NCI-H460 (cell line): ENCODE measurements at places on chromosomes 11 and 22. TPM values are rescaled to one million over a fixed set of nuclear protein-coding genes. Genes with fewer than 3 reads are reported as not detected.

Gene VPS37C
- total RNA-seq: 22.9 and 23.7 TPM in 2 replicates

DNA sequence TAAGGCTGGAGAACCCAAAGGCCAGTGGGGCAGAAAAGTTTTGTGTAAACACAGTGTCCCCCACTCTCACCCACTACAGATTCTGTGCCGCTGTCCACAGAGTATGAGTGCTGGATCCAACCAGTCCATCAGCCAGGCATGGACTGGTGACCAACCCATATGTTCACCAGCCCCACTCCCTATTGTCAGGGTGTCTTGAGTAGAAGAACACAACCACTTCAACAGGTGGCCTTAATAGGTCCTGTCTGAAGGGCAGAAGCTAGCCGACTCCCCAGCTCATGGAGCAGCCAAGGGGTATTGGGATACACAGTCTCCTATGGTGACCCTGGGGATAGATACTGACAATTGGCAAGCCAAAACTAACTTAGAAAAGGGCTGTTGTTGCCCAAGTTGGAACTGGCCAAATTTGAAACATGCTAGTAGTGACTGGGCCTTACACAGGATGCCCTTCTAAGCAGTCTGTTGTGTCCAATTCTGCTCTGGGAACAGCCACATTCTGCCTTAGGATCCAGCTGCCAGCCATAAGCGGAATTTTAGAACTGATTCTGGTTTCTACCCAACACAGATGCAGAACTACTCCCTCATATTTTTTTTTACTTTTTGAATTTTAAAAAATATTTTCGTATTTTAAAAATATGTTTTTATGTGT is 19.8 kb upstream of the PGM2L1 start:
- DNase-seq: no peak

DNA sequence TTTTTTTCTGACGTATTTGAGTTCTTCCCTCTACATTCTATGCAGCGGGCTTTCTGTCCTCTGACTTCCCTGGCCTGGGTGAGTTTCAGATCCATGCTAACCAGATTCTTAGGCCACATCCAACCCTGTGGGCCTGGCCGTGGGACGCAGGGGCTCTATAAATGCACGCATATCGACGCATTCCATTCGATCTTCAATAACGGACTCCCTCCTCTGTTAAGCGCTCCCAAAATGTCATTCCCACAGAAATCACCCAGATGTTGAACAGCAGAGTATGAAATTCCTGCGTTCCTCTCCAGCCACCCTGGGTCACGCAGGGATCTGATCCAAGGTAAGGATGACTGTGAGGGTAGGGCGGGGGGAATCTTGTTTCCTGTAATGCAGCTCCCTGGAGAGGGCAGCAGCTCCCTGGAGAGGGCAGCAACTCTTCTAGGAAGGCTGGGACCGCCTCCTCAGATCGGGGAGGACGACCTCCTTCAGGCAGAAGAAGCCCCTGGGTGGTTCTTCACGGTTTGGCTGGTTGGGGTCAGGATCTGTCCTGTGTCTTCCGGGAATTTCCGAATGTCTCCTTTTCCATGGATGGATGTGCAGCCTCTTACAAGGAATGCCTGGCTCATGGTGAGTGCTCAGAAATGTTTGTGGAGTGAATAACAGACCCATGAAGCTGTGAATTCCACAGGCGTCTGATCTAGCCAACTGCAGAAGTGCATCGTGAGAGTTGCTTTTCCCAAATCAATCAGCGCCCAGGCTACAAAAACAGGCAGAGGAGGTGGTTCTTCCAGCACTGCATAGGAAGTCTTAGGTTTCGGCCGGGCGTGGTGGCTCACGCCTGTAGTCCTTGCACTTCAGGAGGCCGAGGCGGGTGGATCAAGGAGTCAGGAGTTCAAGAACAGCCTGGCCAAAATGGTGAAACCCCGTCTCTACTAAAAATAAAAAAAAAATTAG is 12.2 kb downstream of the MRGPRD start:
- DNase-seq: no peak

- no peak for DNase-seq
These were observed 10.8 kb upstream of the RAC2 start for GRCh38 chr22:37254867-37255233.

DNA sequence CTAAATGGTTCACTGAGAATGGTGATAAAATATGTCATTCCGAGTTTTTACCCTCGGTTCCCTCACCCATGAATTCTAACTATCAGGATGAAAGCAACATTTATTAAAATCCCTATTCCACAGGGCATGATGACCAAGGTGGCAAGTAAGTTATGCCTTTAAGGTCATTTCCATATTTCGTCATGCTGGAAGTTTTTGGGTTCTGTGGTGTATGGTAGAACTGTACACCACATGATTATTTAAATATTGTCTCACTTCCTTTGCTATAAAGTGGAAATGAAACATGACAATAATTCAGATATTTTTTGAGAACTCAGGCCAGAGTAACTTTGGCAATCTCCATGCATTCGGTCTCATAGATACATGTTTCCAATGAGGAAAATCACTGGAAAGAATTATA is 68.5 kb upstream of the CARD18 start:
- DNase-seq: no peak

Gene UPK3A
- total RNA-seq: not detected in 2 replicates

- DNase-seq: no peak
These were observed 275.6 kb downstream of the BRD1 start for GRCh38 chr22:49551897-49552614.

Gene C11orf86
- not detected in 2 replicates for total RNA-seq

Gene P2RY6
- not detected in 2 replicates for total RNA-seq

Gene ANO5
- 2.0 and 2.2 TPM in 2 replicates for total RNA-seq

Gene KIRREL3
- total RNA-seq: not detected in 2 replicates

DNA sequence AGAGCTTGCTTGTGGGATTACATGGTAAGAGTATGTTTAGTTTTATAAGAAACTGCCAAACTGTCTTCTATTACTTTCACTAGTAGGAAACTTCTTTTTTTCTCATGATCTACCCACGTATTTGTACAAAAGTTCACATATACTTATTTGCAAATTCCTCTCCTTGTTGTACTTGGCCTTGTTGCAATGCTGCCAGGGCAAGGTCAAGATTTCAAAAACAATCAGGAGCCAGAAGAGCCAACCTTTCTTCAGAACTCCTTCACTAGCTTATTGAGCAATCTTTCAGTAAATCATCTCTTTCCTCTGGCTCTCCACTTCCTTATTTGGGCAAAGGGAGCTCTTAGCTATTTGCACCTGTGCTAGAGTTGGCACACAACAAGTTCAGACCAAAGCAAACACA is 9.7 kb downstream of the SRSF8 start:
- DNase-seq: no peak

GRCh38 chr11:121929581-121929980 is 186.4 kb downstream of the BLID start:
- no peak for DNase-seq

DNA sequence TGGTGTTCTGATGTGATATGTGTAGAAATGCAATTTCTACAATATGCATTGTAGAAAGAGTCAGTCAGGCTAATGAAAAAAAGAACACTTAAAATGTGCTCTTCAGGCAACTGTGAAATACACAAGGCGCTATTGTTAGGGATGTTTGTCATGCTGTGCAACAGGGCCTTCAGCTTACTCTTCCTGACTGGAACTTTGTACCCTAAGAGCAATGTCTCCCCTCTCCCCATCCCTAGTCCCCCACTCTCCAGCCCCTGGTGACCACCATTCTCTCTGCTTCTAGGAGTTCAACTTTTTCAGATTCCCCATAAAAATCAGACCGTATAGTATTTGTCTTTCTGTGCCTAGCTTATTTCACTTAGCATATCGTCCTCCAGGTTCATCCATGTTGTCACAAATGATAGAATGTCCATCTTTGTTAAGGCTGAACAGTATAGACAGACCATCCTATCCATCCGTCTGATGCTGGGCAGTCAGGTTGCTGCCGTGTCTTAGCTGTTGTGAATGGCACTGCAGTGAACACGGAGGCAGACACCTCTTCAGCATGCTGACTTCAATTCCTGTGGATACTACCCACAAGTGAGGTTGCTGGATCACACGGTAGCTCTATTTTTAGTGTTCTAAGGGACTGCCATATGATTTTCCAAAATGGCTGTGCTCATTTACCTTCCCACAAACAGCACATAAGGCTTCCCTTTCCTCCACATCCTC is 10.7 kb downstream of the NDUFV1 start:
- DNase-seq: no peak

Gene MMP27
- total RNA-seq: not detected in 2 replicates

- DNase-seq: no peak
These were observed 539.3 kb downstream of the OPCML start for GRCh38 chr11:132992838-132993631.

Gene RIMBP3C
- total RNA-seq: 0.42 and 0.81 TPM in 2 replicates

Gene KRTAP5-1
- total RNA-seq: not detected in 2 replicates

Gene ACR
- total RNA-seq: not detected in 2 replicates

Gene TMEM179B
- 38.4 and 44.3 TPM in 2 replicates for total RNA-seq

Gene TEX12
- 0.10 TPM in 1 of 2 replicates, not detected in the other for total RNA-seq

DNA sequence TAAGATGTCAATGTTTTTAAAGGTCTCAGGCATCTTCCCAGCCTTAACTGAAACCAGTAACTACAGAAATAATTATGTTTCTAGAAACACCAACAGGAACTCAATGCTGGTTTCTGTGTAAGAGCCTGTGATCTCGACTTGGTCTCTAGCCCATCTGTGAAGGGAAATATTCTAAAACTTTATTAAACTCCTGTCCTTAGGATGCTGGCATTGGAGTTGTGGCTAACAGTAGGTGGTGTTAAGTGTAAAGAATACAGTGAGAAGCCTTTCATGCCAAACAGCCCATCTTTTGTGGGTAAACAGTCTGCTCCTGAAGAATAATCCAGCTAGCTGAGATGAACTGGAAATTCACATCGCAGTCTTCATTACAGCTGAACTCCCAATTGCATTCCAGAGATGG is 133.2 kb downstream of the ADAMTS15 start:
- DNase-seq: no peak

GRCh38 chr22:20937031-20937793 is 20.0 kb downstream of the CRKL start:
- no peak for DNase-seq

DNA sequence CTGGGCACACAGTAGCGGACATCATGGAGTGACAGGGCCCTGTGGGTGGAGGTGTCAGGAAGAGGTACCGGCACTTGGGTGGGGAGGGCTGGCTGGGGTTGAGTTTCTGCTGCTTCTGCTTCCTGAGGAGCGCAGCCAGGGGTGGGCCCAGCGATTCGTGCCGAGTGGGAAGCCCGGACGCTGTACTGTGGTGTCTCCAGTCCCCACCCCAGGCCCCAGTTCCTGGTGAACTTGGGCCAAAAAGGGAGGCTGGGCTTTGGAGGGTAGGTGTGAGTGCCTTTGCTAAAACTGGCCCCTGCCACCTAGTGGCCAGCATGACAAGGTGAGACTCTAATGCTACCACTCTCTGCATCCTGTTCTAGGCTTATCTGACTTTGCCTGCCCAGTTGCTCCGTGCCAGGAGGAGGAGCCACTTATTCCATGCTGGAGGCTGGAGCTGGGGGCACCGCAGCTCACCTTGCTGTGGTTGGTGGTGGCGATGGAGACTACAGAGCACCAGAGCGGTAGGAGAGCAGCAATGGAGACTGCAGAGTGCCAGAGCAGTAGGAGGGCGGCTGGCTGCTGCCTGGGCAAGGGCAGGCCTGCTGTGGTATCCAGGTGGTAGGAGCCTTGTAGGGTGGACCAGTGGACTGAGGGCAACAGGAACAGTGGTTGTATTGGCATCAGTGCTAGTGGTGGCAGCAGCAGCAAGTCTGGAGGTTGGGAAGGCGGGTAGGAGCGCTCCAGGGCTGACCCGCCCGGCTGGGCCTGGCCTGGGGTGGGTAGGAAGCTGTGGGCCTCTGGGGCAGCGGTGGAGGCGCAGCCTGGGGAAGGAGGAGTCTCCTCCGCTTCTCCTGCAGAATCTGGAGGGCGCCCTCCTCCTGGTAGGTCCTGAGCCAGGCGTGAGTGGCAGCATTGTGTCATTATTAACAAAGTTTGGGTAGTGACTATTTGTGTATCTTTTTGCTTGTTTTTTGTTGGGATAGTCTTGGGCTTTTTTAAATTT is 2.2 kb upstream of the RFPL2 start:
- no peak for DNase-seq

- no peak for DNase-seq
These were observed 266.0 kb upstream of the ANO3 start for GRCh38 chr11:26065944-26066343.

DNA sequence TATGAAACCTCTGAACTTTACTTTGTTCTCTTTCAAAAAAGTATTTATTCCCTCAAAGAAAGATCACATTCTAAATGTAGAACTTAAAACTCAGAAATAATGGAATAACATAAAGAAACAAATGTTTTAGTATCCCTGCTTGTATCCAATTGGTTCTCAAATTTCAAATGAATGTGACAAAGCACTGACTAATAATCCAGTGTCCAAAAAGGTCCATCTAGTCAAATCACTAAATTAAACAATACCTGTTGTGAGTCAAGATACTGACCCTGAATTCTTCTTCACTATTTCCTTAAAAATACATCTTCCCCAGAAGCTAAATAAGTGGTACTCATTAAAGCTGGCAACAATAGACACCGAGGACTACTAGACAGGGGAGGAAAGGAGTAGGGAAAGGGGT is 313.1 kb downstream of the SBF2 start:
- DNase-seq: no peak

Gene TRIM22
- 1.2 and 1.4 TPM in 2 replicates for total RNA-seq

Gene SLC22A8
- not detected in 2 replicates for total RNA-seq

- DNase-seq: no peak
These were observed 85.6 kb upstream of the EED start for GRCh38 chr11:86158704-86159580.

GRCh38 chr11:16604794-16605388 is 133.6 kb upstream of the C11orf58 start:
- DNase-seq: no peak

Gene GLB1L2
- total RNA-seq: 8.9 and 9.3 TPM in 2 replicates

DNA sequence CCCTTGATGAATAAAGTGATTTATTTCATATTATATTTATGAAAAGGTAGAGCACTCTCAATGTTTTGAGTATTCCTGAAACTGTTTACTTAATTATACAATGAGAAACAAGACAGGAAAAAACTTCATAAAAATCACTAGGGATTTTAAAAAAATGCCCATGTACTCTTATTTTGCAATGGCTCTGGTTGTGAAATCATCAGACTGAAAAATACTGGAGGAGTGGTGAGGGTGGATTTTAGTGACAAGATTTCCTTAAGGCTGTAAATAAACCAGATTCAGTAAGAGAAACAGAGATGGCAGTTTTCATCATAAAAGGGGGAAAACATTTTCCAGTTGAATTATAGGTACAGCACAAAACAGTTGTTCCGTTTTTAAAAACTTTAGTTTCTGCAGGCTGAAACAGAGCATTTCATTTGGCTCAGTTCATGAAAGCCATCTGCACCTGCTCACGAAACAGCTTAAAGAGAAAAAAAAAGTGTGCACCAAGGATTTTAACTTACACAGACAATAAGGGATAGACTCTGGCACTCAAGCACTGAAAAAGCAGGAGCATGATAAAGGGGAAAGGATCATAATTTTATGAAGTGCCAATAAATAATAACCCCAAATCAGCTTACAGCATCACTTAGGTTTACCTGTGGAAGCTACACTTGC is 100.7 kb downstream of the MAML2 start:
- no peak for DNase-seq
